Caco-2 (cell line): ENCODE measurements at places on chromosomes 2 and 18.

DNA sequence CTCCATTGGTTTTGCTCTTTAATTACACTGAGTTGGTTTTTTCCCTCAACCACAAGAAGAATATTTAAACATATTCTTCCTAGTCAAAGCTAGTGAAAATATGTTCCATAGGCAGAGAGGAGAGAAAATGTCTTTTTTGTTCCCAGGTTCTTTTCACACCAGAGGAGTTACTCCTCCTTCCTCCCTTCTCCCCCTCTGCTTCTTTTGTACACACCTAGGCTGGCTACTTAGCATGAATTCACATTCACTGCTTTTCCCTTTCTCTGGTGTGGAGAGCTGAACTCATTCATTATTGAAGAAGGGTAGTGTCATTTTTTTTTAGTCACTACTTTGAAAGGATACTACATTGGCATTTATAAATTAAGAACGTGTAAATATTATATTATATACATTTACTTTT is 56.6 kb upstream of the UGP2 start:
- DNase-seq = no peak

GRCh38 chr2:197801033-197801432 is 3.4 kb upstream of the PLCL1 start:
- no peak for DNase-seq

GRCh38 chr2:219997341-219997851 is 370.0 kb downstream of the SLC4A3 start:
- DNase-seq = peak; percentile 29

DNA sequence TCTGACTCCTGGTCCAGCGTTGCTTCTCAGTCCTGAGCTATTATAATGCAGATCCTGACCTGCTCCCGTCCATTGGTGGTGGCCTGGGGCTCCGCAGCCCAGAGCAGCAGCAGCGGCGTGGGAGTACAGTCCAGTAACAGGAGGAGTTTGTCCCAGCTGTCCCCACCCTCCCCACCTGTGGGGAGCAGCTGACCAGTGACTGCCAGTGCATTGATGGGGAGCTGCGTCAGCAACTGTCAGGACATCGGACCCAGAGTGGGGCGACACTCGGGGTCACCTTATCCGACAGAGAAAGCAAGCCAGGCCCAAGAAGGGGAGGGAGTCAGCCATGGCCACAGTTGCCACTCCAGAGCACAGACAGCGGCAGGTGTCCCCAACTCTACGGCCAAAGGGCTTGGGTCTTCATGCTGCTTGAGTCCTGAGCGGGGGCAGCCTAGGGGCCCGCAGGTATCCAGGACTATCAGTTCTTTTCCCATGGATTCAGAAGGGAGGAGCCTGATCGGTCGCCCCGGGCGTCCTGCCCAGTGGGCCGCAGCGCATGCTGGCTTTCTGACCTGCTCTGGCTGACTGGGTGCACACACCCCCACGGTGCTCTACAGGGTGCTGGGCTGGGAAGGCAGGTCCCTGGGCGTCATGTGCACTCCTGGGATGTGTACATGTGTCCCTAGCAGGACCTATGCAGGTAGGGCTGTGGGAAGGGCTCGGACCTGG is 29.7 kb downstream of the DNMT3A start:
- DNase-seq = no peak

DNA sequence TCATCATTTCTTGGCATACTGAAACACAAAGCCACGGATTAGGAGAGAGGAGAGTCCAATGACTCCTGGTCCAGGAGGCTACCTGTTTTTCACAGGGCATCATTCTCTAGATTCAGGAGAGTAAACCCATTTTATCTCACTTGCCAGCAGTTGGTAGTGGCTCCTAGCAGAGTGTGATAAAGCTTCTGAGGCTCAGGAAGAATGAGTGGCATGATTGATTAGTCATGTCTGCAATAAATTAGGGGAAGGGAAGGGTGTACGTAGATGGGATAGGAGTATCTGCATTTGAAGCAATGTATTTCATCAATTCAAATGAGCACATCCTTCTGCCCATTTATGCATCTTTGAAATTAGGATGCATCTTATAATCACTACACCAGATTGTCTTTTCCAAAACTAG is 31.1 kb upstream of the PNO1 start:
- no peak for DNase-seq

DNA sequence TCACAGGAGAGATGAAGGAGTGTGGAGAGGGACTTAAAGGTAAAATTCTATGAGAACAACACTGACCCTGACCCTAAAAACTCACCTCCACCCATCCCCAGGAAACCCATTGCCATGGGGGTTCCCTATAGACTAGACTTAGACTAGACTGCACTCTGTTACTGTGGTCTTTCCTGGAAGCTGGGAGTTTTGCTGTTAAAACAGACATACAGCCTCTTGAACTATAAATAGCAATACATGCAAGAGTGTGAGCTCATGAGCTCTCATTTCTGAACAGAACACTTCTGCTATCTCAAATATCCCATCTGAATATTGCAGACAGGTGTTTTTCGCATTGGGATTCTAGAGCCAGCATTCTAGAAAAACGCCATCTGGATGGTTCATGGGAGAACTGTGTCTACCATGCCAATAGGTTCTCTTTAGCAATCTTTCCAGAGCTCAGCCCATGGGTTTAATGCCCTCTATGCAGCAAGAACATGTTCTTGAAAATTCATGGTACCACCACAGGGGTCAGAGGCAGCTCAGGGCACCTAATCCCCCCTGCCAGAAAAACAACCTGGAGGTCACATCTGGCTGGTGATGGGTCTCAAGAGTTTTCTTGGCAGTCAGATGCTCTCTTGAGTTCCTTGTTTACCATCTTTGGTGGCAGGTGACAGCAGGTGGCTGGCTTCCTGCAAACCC is 51.9 kb downstream of the SLC14A2 start:
- DNase-seq = no peak
